ENCODE measurements at places on chromosomes 6 and 20.
A peak's percentile ranks its signal among the peaks of the same experiment; 100 is the strongest.

DNA sequence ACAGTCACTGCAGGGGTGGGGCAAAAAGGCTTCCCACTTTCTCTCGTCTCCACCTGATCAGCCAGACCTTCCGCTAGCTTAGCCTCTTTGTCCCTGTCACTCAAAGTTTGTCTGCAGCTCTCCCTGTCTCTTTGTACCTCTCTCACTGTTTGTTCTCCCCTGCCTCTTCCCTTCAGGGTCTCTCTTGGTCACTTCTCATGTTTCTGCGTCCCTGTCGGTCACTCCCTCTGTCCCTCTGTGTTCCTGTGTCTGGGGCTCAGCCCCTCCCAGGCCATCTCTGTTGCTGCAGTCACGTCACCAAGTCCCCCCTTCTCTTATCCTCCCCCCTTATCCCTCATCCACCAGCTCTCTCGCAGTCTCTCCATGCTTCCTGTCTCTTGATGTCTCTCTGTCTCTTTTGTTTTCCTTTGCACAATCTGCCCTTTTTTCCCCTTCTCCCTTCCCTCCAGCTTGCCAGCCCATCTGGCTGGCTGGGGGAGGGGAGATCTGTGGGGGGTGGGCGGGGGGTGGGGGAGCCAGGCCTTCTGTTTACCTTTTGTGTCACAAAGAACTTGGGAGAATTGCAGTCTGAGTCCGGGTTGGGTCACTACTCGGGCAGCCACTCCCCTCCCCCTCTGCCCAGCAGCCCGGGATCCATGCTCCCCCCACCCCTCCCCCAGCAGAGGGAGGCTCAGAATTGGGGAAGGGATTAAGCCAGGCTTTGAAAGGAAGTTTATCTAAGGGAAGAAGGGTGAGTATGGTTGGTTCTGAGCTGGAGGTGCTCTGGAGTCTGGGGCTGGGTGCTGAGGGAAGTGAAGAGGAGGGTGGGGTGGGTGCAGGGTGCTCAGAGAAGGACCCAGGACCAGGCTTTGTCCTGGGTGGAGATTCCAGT is 32.3 kb downstream of the FOXP4 start:
- no peak for DNase-seq

GRCh38 chr20:64189530-64189966 is 25.3 kb downstream of the MYT1 start:
- no peak for DNase-seq

- DNase-seq = peak; percentile 4
Measured at GRCh38 chr6:32685603-32686002, 19.1 kb upstream of the HLA-DQB1 start.

- DNase-seq = no peak
Measured at GRCh38 chr20:54601831-54602515, 126.6 kb downstream of the DOK5 start.

GRCh38 chr20:34322267-34323105 is 19.3 kb upstream of the AHCY start:
- no peak for DNase-seq

GRCh38 chr20:18971574-18971973 is 158.0 kb downstream of the SCP2D1 start:
- no peak for DNase-seq

DNA sequence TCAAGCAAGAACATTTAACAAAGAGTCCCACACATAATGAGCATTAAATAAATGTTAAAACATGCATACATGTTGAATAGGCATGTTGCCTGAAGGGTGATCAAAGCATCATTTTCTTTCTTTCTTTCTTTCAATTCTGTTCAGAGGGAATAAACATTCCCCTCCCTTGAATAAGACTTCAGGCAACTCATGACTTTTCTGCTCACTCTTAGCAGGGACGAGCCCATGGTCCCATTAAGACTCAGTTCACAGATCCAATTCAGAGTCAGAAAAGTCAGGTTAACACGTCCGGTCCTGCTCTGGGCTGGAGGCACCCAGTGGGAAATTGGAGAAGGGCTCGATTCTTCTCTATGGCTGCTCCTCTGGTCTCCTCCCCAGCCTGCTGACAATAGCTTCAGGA is 181.7 kb downstream of the ZNF217 start:
- DNase-seq = no peak

All from stimulated activated CD4-positive, alpha-beta T cell treated with anti-CD3 and anti-CD28 coated beads, Interleukin-1b, Interleukin-23, amount 100 ng/mL, for 4 hours (primary cell).